Activated gamma-delta T cell (primary cell): ENCODE measurements at places on chromosomes 1 and 21.

- no peak for DNase-seq
These were observed 71.2 kb downstream of the PSMG1 start for GRCh38 chr21:39111931-39112550.

- DNase-seq = no peak
These were observed 23.6 kb upstream of the DNM3 start for GRCh38 chr1:171817511-171818265.

GRCh38 chr1:117795792-117796191, 133.6 kb downstream of the GDAP2 start:
- DNase-seq = no peak

GRCh38 chr21:20519076-20519475, 479.1 kb upstream of the NCAM2 start:
- no peak for DNase-seq

DNA sequence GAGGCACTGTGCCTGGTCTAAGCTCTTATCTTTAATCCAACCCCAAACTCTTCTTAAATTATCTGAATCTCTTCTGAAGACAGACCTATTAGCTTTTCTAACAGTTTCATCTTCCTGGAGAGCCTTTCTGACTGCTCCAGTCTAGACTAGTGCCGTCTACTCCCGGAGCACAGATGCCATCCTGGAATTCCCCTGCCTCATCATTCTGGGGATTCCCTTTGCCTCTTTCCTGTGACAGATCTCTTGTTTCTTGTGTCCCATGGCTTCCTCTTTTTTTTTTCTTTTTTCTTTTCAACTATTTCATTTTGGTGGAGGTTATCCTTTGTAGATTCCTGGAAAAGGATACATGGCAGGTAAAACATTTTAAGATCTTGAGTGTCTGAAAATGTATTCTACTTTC, 11.7 kb downstream of the SEMA4A start:
- DNase-seq = no peak

DNA sequence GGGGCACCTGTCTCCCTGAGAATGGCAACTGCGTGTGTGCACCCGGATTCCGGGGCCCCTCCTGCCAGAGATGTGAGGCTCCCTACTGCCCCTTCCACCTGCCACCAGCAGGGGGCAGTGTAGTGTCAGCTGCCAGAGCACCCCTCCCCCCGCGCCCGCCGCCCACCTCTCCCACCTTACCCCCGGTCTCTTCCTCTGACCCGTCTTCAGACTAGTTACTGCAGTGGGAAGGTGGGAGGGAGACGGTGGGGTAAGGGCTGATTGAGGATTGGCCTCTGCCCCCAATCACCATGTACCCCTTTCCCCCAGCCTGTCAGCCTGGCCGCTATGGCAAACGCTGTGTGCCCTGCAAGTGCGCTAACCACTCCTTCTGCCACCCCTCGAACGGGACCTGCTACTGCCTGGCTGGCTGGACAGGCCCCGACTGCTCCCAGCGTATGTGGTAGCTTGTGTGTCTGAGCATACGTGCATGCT, 10.1 kb upstream of the LRRC71 start:
- no peak for DNase-seq

DNA sequence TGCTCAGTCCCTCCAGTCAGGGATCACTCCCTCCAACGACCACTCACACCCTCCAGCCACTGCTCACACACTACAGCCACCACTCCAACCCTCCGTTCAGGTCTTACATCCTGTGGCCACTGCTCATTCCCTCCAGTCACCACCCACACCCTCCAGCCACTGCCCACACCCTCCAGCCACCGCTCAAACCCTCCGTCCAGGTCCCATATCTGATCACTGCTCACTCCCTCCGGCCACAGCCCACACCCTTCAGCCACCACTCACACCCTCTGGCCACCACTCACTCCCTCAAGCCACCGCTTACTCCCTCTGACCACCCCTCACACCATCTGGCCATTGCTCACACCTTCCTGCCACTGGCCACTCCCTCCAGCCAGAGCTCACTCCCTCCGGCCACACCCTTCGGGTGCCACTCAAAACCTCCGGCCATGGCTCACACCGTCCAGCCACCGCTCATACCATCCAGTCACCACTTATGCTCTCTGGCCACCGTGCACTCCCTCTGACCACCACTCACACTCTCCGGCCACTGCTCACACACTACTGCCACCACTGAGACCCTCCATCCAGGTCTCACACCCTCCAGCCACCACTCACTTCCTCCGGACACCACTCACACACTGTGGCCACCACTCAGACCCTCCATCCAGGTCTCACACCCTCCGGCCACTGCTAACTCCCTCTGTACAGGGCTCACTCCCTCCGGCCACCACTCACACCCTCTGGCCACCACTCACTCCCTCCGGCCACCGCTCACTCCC, 4.7 kb upstream of the TFF1 start:
- no peak for DNase-seq

GRCh38 chr1:180922631-180923015, 9.9 kb downstream of the KIAA1614 start:
- DNase-seq = no peak
